Neural crest cell (in vitro differentiated cells): ENCODE measurements at places on chromosomes 2 and 18. TPM values are rescaled to one million over a fixed set of nuclear protein-coding genes. Genes with fewer than 3 reads are reported as not detected.

Gene NXPH2
- total RNA-seq: 3.6 and 4.1 TPM in 2 replicates

Gene DSG4
- total RNA-seq: not detected in 2 replicates

GRCh38 chr2:106053116-106053515 is 141.0 kb downstream of the UXS1 start:
- H3K27me3 ChIP-seq: no peaks in the 10 kb centered on the region
- no peaks in the 10 kb centered on the region for H3K36me3 ChIP-seq
- H3K4me3 ChIP-seq: no peak overlapping the region
- peaks cover 3% of the 10 kb centered on the region for H3K4me1 ChIP-seq

Gene AQP12A
- total RNA-seq: not detected in 2 replicates
